Right forelimb (tissue), 1 donor: ENCODE measurements at places on chromosomes 7 and 10.

- DNase-seq: no peak
Observed at GRCh38 chr7:28166982-28167715, 13.4 kb downstream of the JAZF1 start.

DNA sequence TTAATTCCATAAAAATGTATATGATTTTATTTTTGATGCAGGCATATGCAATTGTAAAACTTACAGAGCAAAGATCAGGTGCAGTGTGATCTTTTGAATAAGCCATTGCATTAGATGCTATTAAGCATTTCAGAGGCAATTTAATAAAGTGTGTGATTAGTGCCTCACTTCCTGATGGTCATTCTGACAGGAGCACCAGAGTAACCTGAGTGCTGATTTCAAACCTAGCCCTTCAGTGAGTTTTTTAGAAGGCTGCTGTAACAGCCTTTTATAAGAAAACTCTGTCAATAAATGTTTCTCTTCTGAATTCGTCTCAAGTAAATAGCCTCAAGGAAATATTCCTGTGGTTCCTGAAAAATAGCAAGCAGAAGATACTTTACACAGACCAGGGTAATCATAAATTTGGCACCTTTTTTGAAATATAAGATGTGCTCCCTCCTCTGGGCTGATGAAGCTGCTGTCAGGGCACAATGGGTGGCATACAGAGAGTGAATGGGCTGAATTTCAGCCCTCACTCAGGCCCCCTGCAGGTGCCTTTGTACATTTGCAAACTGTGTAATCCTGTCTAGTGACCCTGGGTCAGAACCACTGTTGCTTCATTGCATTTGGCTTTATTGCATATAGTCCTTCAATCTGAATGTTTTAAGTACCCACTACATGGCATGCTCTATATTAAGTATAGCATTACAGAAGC, 193.7 kb upstream of the CSTF2T start:
- no peak for DNase-seq

- no peak for DNase-seq
Observed at GRCh38 chr7:154916856-154917807, 85.8 kb downstream of the PAXIP1 start.

- peak; percentile 49 for DNase-seq
Observed at GRCh38 chr7:38169847-38170246, 8.2 kb upstream of the STARD3NL start.

DNA sequence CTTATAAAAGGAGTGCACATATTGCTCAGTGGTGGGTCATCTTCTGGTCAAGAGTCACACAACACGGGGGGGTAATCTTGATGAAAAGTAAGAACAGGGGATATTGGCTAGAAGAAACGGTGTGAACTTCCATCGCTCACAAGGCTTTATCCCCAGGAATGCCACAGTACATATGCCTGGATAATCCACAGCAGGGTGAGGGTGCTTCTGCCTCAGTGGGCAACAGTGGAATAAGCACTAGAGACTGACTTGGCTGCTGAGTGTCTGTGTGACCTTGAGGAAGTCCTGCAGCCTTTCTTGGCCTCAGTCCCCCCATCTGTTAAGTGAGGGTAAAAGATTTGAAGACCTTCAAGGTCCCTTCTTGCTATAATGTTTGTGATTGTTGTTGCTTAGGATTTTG, 44.9 kb upstream of the SHH start:
- peak; percentile 17 for DNase-seq

DNA sequence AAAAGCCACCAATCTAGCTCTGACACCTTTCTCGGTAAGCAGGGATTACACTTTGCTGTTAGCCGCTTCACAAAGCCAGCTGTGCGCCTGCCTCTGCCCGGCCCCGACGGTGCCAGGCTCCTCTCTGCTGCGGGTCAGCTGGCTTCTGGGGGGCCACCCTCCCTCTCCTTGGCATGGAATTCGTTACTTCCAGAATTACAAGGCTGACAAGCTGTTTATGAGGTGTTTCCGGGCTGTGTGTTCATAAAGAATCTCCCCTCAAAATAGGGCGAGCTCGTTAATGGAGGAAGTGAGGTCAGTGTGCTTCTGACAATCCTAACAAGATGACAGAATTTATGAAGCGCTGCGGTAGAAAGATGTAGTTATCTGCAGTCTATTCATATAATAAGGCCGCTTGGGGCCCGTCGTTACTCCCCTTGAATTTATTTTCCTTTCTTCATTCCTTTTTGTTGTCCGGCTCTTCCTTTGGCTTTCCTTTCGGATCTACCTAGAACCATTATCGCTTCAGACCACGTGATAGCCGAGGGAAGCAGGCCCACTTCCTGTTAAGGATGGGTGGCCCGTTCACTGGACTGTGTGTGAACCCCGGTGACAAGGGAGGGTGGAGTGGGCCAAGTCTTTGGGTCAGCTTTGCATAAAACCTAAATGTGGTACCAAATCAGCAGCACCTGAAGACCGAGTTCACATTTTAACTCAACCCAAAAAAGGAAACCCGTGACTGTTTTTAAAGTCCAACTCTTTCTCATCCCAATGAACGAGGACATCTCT, 273.0 kb upstream of the YAE1 start:
- no peak for DNase-seq

DNA sequence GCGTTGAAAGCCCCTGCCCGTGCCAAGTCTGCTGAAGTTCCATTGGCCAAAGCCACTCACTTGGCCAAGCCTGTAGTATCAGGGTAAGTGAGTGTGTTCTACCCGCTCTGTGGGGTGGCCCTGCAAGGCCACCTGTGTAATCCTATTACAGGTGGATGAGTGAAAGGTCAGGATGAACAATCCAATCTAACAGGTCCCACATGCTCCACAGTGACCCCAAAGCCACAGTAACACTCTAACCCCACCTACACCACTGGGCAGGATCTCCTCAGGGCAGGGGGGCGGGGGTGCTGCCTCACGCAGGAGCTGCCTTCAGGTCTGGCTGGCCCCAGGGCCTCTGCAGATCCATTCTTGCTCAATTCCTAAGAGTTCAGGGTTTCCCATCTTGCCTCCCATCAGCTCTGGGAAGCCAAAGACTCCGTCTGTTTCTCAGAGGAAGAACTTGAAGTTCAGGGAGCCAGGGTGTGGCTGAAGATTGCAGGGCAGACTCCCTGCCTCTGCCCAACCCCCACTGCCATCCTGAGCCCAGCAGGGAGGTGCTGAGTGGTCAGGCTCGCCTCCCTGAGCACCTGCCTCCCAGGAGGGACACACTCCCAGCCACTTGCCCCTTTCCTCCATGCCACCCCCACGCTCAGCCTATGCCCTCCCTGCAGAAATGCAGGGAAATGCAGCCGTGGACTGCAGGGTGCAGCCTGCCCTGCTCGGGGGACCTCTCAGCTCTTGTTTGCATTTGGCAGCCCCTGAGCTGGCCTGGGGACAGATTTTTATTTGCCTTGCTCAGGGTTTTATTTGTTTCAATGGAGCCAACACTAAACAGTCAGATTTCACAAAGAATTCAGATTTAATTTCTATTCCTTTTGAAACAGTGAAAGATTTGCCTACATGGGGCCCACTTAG, 9.8 kb upstream of the COMTD1 start:
- DNase-seq: no peak

GRCh38 chr7:2120841-2121830, 111.6 kb downstream of the MAD1L1 start:
- DNase-seq: no peak

DNA sequence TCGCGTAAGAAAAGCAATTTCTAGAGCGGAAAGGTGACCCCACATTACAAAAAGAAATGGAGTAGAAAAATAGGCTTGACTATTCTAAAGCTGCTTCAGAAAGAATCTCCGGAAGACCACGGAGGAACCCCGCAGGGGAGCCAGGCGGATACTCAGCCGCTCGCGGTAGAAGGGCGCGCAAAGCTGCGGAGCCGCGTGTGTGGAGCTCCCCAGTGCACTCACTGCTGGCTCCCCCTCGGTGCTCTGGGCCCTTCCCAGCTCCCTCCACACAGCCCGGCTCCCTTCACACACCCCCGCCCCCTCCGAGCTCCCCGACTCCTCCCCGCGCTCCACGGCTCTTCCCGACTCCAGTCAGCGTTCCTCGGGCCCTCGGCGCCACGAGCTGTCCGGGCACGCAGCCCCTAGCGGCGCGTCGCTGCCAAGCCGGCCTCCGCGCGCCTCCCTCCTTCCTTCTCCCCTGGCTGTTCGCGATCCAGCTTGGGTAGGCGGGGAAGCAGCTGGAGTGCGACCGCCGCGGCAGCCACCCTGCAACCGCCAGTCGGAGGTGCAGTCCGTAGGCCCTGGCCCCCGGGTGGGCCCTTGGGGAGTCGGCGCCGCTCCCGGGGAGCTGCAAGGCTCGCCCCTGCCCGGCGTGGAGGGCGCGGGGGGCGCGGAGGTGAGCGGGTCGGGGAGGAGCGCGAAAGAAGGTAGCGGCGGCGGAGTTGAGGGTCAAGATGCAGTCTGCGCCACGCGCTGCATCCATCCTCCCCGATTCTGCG, at the start of gene STEAP2:
TSS of gene STEAP2 (plus strand) at position 350 of the 758 bp plus-strand sequence. CDS start 13,343 bp downstream, outside the sequence.
- DNase-seq: peak; percentile 94

DNA sequence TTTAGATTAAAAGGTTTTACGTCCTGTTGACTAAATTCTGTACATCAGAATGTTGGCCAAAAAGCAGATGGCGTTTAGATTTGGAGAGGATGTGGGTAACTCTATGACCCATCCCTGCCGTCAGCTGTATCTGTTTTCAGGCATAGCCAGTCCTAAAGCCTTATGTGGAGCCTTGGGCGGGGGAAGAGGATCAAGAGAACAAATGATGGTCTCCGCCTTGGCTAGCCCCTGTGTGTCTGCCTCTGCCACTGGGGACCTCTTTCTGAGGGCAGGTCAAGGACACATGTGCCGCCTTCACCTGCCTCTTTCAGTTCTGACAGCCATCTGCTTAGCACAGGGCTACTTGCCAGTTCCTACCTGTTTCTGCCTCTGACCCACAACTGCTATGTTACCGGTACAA, 24.1 kb downstream of the PDSS1 start:
- DNase-seq: no peak

DNA sequence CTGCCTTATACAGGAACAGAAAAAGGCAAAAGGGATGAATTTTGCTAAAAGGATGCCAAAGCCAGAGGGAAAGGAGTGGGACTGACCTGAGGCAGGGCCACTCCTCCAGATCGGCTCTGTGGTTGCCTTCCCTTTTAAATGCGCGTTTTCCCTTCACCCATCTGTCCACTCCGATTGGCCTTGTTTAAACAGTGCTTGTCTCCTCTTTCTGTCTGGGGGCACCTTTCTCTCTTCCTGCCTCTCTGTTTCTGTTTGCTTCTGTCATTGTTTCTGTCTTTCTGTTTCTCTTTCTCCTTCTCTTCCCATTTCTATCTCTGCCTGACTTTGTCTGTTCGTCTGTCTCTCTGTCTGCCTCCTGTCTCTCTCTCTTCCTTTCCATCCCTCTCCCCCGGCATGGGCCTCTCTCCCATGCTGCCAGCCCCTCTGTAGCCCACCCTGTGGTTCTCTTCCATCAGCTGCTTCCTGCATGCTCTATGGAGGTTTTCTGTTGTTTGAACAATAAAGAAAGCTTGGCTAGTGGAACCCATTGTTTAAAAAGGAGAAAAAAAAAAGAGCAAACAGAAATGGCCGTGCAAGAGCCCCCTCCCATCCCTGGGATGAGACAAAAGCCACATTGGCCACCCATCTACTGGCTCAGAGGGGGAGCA, 29.5 kb upstream of the HSPB1 start:
- DNase-seq: no peak

DNA sequence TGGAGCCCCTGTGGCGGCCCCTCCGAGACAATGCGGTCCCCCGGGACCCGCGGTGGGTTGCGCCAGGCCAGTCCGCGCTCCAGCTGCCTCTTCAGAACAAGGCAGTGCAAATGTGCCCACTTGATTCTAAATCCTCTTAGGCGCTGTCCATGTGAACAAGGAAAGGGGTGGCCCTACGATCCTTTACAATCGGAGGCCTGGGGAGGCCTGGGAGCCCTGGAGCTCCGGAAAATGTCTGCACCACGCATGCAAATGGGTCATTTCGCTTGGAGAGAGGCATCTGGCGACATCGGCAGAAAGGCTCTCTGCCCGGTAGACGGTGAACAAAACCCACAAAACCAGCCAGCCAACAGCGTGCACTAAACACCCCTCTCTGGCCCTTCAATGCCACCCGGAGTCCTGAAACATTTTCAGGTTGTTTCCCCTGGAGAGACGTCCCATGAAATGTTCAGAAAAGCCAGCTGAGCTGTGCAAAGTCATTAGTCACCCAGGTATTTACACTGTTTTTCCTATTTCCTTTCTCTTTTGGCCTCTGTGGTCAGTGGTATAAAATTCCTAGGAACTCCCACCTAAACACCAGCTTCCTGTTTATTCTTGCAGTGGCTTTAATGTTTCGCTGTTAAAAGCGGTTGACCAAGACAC, 102.8 kb upstream of the ZNF438 start:
- DNase-seq: peak; percentile 61

DNA sequence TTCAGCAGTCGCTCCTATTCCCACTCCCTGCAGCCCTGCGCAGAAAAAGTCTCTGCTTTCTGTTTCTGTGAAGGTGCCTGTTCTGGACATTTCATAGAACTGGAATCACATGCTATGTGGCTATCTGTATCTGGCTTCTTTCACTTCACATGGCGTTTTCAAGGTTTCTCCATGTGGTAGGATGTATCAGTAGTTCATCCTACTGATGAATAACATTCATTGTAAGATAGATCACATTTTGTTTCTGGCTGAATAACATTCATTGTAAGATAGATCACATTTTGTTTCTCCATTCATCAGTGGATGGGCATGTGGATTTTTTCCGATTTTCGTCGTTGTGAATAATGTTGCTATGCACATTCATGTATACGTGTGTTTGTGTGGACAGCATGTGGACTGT, 44.5 kb downstream of the HSPA12A start:
- DNase-seq: no peak

DNA sequence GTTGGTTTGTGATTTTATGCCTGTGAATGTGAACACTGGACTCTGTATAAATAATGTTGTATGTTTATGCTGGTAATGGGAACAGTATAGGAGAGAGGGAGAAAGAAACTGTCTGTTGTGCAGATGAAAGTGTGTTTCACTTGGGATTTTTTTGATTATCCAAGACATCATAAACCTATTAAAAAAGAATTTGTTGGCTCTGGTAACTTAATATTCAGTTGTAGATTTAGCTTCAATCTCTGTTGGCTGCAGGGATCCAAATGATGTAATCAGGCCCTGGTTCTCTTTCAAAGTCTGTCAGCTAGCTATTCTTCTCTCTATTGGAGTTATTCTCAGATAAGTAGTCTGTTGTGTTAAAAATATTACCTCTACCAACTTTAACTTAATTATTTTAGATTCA, 168.8 kb upstream of the RHOBTB1 start:
- no peak for DNase-seq

DNA sequence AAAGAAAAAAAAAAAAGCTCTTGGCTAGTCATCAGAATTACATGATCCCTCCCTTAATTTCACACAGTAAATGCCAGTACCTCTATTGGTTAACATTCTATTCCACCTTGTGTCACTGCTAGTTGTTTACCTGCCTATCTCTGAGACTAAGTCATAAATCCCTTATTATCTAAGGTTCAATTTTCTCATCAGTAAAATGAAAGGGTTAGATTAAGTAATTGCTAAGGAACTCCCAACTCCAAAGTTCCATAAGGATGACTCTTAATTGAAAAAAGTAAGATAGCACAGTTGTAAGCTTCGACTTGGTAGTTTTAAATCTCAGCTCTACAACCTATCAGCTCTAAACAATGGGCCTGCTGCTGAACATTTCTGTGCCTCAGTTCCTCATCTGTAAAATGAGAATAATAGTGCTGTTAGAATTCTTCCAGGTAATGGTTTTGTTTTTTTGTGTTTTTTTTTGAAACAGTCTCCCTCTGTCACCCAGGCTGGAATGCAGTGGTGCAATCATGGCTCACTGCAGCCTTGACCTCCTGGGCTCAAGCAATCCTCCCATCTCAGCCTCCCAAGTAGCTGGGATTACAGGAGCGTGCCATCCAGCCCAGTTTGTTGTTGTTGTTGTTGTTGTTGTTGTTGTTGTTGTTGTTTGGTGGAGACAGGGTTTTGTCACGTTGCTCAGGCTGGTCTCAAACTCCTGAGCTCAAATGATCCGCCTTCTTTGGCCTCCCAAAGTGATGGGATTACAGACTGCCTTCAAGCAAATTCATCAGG, 35.6 kb downstream of the SRPK2 start:
- no peak for DNase-seq
